Esophagus muscularis mucosa (tissue), 4 donors: ENCODE measurements at places on chromosomes 3 and 15. TPM values are rescaled to one million over a fixed set of nuclear protein-coding genes. Genes with fewer than 3 reads are reported as not detected.
A peak's percentile ranks its signal among the peaks of the same experiment; 100 is the strongest.

- no peak for DNase-seq
Measured at GRCh38 chr3:115436767-115437301, 186.5 kb upstream of the GAP43 start.

GRCh38 chr3:56322862-56323261 lies 145.4 kb downstream of the ERC2 start:
- DNase-seq, result no peak

The PSMD6 gene
- total RNA-seq, result 78.2 TPM

DNA sequence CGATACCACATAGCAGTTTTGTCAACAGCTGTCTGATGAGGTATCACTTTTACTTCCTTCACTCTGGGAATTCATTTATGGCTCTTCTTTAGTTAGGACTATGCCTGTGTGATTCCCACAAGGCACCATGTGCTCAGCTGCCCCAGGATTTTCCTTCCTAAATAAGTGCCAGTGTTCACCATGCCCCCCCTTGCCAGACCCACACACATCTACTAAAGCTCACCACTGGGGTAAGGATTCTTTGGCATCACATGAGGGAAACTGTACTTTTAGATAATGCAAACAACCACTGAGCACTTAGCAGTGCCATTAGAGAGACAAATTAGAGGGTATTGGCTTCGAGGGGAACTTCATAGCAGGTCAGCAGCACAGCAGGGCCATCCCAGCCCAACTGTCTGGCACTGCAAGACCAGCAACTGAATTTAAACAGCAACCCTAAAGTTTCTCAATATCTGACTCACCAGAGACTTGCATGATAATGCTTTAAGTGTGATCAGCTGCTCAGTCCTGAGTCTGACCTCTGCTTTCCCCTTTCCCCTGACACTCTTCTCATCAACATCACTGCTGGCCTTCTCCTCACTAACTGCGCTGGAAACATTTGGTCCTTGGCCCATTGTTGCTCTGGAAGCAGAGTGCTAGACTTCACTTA lies 114.3 kb downstream of the STAC start:
- DNase-seq, result no peak

The TMEM266 gene
- not detected for total RNA-seq

The GOLGA8M gene
- total RNA-seq, result 1.7 TPM

The SLC7A14 gene
- 0.42 TPM for total RNA-seq

DNA sequence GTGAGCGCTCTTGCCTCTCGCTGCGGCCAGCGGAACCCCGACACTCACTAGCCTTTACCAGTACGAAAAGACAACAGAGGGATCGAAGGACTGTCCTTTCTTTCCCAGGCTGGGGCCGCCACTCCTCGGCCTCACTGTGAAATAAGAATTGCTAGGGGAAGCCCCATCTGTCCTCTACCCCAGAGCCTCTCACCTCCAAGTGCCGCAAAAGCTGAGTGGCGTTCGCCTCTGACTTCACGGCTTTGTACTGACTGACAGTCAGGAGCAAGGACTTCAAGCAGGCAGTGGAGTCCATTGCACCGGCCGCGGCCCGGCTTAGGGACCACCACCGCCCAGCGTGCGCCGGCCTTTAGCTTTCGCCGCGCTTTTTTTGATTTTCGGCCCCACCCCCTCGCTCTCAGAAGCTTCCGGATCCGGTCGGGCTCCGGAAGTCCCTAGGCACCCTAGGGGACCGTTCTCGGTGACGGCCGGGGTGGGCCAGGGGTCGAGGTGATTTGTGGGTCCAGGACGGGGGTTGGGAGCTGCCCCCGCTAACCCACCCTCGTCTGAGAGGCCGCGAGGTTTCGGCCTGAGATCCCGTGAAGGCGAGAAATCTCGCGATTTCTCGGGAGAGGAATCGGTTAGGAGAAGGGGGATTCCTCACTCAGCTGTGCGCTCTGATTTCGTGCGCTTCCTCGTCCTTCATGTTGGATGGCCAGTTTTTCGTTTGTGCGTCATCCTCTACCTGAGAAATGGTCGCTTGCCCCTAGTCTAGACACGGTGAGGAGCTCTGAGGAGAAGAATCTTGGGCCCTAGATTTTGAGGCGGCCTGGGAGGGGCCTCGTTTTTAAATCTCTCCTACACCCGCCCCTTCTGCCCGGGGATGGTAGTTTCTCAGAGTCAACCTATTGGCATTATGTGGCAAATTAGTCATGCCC lies at the start of the genes CIP2A and DZIP3:
CIP2A (minus strand) TSS at position 358 of the 917 bp plus-strand sequence; CDS start at position 295, 63 bp downstream.
DZIP3 (plus strand) TSS at position 642 of the 917 bp plus-strand sequence. CDS start 15,685 bp downstream, outside the sequence.
- DNase-seq, result peak; percentile 92

The MRPS11 gene
- total RNA-seq, result 26.0 TPM

DNA sequence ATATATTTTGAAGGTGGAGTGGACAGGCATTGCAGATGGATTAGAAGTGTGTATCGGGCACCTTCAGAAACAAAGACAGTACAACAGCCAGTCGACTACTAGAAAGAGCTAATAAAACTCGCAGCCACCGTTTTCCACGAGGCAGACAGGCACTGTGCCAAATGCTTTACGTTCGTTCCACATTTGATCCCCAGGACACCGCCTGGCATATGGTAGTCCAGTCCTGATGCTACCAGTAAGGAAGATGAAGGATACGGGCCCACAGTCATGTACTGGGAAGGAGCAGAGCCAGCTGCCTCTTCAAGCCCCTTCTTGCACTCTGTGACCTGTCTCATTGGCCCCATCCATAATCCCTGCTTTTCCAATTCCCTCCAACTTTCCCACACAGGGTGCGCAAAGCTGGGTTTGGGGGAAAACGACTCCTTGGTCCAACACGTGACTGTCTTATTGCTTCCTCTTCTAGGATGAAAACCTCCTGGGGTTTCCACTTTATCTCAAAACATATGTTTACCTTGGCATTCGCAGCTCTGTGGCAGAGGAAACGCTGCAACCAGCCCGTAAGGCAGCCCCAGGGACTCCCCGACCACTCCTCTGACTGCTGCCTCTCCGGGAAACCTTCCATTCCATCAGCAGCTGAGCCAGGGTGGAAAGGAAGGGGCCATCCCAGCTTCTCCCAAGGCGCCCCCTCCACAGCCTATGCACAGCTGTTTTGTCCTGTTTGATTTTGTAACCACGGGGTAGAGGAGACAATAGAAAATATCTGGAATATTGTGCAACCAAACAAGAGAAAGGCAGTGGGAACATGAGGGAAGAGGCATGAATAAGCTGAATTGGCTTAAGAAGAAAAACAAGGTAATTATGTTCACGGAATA lies 107.4 kb downstream of the ADAMTS17 start:
- DNase-seq, result no peak

GRCh38 chr3:4138786-4139431 lies 164.3 kb upstream of the SETMAR start:
- DNase-seq, result no peak

- no peak for DNase-seq
Measured at GRCh38 chr15:46622851-46623250, 988.0 kb downstream of the SQOR start.
